ENCODE measurements at places on chromosomes 6 and 20.
A peak's percentile ranks its signal among the peaks of the same experiment; 100 is the strongest.

GRCh38 chr6:169841907-169842606 is 90.6 kb downstream of the ERMARD start:
- no peak for DNase-seq

DNA sequence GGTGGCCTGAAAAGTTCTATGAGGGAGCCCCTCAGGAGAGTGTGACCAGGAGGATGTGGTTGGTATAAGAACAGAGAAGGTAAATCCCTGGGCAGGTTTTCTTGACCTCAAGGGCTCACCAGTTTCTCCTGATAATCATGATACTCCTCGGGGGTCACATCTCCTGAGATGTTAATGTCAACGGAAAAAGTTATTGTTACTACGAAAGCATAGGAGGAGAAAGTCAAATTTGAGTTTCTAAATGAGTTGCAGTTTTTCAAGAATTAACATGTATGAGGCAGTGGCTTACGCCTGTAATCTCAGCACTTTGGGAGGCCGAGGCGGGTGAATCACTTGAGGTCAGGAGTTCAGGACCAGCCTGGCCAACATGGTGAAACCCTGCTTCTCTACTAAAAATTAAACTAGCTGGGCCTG is 23.4 kb downstream of the MGME1 start:
- no peak for DNase-seq

DNA sequence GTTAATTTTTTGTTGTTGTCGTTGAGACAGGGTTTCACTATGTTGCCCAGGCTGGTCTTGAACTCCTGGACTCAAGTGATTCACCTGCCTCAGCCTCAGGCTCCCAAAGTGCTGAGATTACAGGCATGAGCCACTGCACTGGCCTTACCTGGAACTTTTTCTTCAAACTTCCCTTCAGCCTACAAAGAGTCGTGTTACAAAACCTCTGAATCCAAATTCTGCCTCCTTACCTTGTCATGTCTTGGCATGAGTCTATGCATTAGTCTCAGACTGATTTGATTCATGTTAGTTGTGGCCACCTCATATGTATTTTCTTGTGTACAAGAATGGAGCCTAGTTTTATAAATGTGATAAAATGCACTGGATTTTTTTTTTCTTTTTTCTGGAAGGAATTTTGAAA is 172.1 kb downstream of the PRL start:
- DNase-seq: no peak

- DNase-seq: peak; percentile 91
Measured at GRCh38 chr20:25987073-25987927, 290.6 kb upstream of the ZNF337 start.

- no peak for DNase-seq
Measured at GRCh38 chr6:149487316-149487715, 2.5 kb upstream of the ZC3H12D start.

GRCh38 chr6:50936277-50936681 is 117.6 kb downstream of the TFAP2B start:
- peak; percentile 94 for DNase-seq

GRCh38 chr20:19750907-19751636 is 7.0 kb upstream of the RIN2 start:
- DNase-seq: no peak

DNA sequence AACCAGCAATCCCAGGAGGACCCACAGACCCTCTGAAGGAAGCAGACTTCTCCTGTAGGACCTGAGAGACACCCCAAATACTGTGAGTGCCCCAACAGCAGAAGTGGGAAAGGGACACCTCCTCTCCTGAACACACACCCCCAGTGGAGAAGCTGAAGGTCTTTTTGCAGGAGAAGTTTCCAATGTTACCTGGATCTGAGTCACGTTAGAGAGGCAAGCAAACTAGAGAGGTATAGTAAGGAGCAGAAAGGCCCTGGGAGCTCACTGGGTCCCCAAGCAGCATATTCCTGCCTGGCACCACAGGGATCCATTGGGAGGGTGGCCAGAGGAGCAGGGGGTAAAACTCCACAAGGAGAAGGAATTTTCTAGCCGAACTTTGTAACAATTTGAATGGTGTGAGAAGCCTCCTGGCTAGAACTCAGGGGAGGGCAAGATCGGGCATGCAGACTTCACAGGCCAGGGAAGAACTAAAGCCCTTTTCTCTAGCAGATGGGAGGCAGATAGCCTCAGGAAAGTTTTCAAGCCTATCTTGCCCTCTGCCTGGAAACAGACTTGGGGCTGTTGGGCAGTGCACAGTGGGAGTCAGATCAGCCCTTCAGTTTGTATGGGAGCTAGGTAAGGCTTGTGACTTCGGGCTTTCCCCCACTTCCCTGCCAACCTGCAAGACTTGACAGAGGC is 68.2 kb upstream of the SSTR4 start:
- DNase-seq: no peak

GRCh38 chr6:19210849-19211590 is 626.1 kb upstream of the ID4 start:
- DNase-seq: no peak

- DNase-seq: no peak
Measured at GRCh38 chr6:106308985-106309384, 16.6 kb downstream of the ATG5 start.

- no peak for DNase-seq
Measured at GRCh38 chr6:167410462-167410861, 85.6 kb downstream of the TTLL2 start.

DNA sequence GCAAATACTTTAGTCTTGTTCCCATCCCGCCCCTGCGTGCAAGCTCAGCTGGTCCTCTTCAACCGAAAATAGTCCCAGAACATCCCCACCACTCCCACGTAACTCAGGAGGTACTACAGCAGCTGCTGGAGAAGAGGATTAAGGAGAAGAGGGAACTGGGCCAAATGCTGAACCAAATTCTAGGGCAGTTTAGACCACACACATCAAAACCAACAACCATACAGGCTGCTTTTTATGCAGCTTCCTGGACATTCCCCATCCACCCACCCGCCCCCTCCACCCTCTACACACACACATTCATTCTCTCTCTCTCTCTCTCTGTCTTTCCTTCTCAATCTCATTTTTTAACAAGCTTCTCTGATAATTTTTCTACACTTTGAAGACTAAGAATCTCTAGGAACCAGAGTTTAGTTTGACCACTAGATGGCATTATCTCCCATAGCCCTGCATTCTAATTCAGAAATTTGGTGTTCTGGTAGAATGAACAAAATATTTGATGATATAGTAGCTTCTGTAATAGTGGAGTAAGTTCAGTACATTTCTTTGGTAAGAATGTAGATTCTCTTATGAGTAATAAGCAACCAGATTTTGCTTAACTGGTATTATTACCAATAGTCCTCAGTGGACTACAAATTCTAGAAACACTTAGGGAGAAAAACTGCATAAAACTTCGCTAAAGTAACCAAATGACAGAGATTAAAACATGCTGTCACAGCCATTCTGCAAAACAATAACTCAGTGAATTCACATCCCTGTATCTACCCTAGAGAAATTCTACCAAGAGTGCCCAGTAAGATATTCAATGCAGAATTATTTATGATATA is 52.1 kb upstream of the BEND6 start:
- DNase-seq: peak; percentile 26

DNA sequence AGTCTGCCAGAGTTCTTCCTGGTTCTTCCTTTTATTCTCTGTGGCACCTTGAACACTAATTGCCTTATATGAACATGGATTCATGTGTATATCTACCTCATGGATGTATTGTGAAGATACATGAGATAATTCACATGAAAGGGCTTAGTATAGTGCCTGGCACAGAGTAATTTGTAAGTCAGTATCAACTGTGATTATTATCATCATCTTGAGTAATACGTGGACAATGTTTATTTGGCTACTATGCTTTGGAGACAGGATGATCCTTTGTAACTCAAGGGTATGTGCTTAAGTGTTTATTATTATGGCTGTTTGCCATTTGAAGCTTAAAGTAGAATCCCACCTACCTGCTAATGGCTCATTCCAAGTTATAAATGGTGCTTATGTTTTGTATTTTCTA is 16.0 kb downstream of the DOP1A start:
- DNase-seq: no peak

GRCh38 chr6:15755526-15755925 is 92.7 kb upstream of the DTNBP1 start:
- no peak for DNase-seq

- DNase-seq: no peak
Measured at GRCh38 chr6:126267626-126268025, 72.3 kb upstream of the CENPW start.

GRCh38 chr6:120211955-120212792 is 862.6 kb upstream of the MAN1A1 start:
- no peak for DNase-seq

DNA sequence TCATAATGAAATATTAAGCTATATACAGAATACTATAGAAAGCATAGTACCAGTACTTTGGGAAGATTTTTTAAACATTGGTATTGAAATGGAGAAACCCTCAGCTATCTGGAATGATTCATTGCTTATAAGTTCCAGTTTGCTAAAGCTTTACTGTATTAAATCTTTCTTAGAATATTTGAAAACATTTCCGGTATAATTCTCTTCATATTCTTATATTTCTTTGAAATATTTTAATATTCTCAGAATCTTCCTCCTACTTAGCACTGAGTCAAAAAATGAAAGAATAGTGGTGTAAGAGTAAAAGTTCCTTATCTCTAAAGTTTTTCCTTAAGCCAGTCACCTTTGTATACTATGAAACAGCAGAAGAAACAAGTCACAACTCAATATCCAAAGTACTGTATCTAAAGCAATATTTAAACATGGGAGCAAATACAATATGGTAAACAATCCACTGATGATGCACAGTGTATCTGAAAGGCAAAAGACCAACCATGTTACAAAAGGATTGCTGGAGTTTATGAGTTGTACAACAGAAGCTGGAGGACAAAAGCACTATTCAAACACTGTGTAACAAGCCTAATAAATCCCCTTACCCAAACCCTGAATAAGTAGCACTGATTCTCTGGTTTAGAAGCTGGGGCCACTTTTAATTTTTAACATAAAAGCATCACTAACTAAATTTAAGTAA is 102.1 kb downstream of the PRDM1 start:
- no peak for DNase-seq

GRCh38 chr6:13874191-13874549 is 50.6 kb upstream of the RNF182 start:
- no peak for DNase-seq

DNA sequence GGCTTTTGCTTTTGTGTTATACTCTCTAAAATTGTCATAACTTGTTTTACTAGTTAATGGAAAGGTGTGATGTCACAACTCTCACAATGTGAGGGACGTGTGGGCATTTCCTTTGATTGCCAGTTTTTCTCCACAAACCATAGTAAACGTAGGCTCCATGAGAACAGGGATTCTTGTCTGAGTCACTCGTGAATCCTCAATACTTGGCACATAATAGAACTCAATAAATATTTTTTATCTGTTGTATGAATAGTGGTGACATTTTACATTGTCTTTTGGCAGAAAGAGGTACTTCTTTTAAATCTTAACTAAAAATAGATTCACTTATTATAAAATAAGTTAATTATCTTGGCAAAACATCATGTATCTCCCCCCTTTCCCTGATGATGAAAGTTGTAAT is 69.0 kb upstream of the CNKSR3 start:
- DNase-seq: no peak

DNA sequence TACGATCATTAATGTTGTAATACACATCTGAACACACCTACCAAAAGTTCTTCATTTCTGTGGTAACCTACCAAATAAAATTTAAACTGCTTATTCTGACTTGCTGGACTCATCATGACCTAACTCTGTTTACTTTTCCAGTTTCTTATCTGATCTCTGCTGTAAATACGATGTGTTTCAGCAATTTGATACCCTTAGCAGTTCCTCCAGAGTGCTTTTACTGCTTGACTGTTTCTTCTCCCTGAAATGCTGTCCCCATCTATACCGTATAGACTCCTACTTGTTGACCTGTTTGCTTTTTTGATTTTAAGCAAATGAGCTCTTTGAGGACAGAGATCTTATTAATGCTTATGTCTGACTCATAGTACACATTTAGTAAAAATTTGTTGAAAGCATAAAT is 119.5 kb downstream of the SCAF8 start:
- no peak for DNase-seq

- no peak for DNase-seq
Measured at GRCh38 chr20:13277663-13278295, 56.7 kb downstream of the ISM1 start.

GRCh38 chr6:156502969-156503504 is 274.1 kb upstream of the ARID1B start:
- DNase-seq: no peak

DNA sequence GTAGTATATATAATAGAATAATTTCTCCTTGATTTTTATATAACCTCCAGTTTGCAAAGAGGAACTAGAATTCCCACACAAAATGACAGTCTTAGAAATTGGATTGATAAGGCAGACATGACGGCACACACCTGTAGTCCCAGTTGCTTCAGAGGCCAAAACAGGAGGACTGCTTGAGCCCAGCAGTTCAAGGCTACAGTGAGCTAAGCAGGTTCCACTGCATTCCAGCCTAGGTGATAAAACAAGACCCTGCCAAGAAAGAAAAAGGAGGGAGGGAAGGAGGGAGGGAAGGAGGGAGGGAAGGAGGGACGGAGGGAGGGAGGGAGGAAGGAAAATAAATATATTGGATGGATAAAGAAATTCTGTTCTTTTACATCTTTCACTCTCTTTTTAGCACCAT is 77.6 kb upstream of the SASH1 start:
- no peak for DNase-seq

GRCh38 chr6:18268066-18268465 is 3.7 kb upstream of the DEK start:
- DNase-seq: no peak

- no peak for DNase-seq
Measured at GRCh38 chr6:108027056-108027455, 47.5 kb downstream of the OSTM1 start.

GRCh38 chr6:101806241-101806640 is 412.7 kb downstream of the GRIK2 start:
- no peak for DNase-seq

GRCh38 chr6:65524232-65524631 is 182.8 kb downstream of the EYS start:
- DNase-seq: no peak

DNA sequence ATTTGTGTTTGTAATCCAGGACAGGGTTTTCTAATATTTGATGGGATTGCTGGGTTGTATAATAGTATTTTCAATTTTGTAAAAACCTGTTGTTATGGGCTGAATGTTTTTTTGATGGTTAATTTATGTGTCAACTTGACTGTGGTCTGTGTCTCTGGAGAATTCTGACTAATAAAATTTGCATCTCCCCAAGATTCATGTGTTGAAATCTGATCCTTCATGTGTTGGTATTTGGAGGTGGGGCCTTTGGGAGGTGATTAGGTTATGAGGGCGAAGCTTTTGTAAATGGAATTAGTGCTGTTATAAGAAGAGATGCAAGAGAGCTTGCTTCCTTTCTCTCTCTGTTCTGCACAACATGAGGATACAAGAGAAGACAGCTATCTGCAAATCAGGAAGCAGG is 48.7 kb upstream of the SAMD5 start:
- no peak for DNase-seq

GRCh38 chr6:87698547-87699006 is 3.5 kb downstream of the AKIRIN2 start:
- peak; percentile 22 for DNase-seq

Measured in spinal cord (tissue), 10 donors.